ENCODE measurements at places on chromosomes 11 and 22.

DNA sequence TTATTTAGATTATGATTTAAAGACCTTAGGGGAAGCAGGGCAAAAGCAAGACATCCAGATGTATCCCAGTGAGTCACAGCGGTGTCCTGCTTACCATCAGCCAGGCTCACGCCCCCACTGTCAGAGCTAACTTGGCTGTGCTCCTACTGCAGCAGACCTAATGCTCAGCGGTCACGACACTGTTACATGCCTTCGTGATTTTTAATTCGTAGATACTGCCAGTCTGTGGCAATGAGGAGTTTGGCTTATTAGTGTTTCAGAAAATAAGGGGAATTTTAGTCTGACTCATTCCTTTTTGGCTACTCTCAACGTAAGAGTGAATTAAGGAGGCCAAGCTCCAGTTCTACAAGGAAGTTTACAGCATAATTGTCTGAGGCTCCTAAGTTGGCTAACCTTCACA, 22.7 kb downstream of the EFCAB6 start:
- peak; percentile 98 for DNase-seq

- DNase-seq = no peak
Observed at GRCh38 chr11:3736816-3737215, 60.5 kb downstream of the NUP98 start.

GRCh38 chr11:111540114-111540936, at the start of gene LAYN:
LAYN (plus strand) TSS chr11:111540720; CDS start chr11:111540844, 124 bp downstream.
- DNase-seq = peak; percentile 65

DNA sequence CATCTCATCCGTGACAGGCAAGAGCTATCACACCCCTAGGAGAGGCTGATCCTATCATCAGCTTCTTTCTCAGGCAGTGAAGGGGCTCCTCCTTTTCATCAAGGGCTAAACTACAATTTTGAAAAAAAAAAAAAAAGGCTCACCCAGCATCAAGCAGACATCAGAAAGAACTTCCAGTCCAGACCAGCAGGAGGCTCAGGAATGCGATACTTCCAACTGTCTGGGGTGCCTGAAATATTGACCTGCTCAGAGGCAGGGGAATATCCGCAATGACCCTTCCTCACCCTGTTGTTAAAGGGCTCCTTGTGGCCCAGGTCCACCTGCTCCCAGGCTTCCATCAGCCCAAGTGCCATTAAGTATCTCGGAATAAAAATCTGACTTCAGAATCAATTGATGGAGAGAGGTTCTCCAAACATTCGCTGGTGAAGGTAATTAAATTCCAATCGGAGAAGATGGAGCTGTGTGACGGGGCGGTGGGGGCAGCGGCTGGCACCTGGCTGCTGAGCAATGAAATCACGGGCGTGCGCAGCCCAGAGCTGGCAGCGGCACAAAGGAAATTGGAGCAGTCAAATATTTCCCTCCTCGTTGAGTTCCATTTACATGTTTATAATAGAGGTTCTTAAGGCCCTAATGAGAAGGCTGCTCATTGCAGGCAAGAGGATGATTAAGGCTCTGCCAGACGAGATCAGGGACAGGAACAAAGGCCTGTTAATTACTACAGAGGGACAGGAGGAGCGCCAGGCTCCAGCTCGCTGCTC, 69.0 kb upstream of the THY1 start:
- no peak for DNase-seq

DNA sequence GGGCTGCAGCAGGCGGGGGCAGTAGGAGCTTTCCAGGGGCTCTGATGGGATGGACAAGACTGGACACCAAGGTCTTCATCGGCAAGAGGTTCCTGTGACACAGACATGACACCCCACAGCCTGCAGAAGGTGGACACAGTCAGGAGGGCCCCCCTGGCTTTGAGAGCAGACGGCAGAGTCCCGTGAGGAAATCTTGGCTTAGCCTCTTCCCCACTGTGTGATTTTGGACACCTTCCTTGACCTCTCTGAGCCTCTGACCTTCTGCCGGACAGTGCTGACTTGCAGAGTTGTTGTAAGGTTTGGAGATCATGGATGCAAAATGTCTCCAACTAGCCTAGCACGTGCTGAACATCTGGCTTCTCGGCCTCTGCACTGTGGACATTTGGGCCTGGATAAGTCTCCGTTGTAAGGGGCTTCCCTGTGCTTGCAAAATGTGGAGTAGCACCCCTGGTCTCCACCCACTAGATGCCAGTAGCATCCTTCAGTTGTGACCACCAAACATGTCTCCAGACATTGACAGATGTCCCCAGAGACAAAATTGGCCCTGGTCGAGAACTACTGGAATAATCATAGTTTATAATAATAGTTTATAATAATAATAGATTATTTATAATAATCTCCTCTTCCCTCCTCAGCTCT, 54.6 kb downstream of the MCM5 start:
- no peak for DNase-seq
